ENCODE measurements at places on chromosomes 2 and 18.

DNA sequence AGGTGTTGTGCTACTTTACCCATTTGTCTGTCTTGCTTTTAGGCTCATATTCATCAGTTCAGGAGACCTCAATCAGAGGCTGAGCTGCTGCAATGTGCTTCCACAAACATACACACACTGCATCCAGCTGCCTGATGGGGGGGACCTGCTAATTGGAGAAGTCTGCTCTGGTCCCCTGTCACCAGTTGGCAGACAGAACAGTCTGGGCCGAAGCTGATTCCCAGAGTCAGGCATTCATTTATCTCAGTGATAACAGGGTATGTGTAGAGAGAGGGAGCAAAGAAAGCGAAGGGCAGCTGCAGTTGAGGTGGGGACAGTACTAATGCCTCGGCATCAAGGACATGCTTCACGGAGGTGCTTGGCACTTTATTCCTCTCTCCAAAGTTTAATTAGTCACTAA, 584.3 kb upstream of the PIK3C3 start:
- no peaks in the 10 kb centered on the region for H3K4me1 ChIP-seq
- H3K4me3 ChIP-seq = no peak overlapping the region
- no peaks in the 10 kb centered on the region for H3K27me3 ChIP-seq
- no peak overlapping the region for H3K27ac ChIP-seq
- H3K36me3 ChIP-seq = no peaks in the 10 kb centered on the region

DNA sequence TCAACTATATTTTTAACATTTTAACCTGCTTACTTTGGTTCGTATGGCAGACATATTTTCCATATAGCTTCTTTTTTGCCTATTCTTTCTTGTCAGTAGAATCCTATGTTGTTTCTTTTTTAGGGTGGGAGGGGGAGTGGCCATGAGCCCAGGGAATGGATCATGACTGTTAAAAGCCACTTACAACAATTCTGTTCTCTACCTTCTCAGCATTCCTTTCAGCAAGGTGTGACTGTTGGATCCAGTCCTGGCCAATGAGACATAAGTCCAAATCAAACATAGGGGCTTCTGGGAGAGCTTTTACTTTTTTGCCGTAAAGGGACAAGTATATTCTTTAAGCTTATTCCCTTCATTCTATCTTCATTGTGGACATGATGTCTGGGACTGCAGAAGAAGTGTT, 25.0 kb upstream of the DNAH6 start:
- no peak overlapping the region for H3K27ac ChIP-seq
- peaks cover 12% of the 10 kb centered on the region for H3K27me3 ChIP-seq
- H3K4me1 ChIP-seq = peaks cover 4% of the 10 kb centered on the region
- H3K4me3 ChIP-seq = no peak overlapping the region
- H3K36me3 ChIP-seq = no peaks in the 10 kb centered on the region

DNA sequence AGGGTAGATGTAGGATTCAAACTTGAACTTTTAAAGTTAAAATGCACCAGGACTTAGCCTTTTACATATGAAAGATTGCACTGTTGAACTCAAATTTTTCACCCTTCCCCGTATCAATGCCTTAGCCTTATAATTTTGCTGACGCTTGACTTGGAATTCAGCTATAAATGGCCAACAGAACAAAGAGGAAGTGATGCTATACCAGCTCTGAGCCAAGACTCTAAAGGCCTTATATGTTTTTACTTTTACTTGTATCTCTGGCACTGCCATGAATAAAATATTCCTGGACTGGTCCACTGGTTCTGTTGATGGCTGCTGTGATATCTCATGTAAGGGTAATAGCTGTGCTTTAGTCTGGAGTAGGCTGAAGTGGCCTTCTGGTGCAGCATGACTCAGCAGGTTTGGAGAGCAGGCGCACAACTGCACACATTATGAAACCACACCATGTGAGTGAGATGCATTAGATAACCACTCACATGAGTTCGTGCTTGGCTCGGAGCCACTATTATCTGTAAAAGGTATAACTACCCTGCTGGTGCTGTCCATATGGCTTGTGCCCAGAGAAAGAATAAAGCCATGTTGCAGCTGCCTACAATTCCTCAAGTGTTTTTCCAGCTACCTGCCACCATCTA, 8.4 kb upstream of the IER3IP1 start:
- H3K27me3 ChIP-seq = peaks cover 53% of the 10 kb centered on the region
- no peak for DNase-seq
- H3K4me3 ChIP-seq = no peak overlapping the region
- H3K36me3 ChIP-seq = no peaks in the 10 kb centered on the region
- no peaks in the 10 kb centered on the region for H3K4me1 ChIP-seq

DNA sequence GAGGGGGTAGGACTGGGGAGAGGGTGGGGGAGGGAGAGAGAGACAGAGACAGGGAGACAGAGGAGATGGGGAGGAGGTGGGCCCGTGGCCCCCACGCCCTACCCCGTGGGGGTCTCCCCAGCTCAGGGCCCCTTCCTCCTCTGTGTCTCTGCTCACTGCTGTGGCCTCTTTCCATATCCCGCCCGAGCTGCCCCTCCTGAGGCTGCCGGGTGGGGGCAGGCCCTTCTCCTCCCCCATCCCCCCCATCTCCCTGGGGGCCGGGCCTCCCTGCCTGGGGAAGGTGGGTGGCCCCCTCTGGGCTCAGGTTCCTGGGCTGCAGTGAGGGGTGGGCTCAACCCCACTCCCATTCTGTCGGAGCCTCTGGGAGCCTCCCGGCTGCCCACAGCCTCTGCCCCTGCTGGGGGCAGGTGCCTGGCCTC, 332 bp upstream of the PDCD1 start:
- peaks cover 31% of the 10 kb centered on the region for H3K36me3 ChIP-seq
- peak overlapping the region; percentile 93 for H3K27ac ChIP-seq
- peak overlapping the region; percentile 93 for H3K4me3 ChIP-seq
- no peak for DNase-seq

- no peak overlapping the region for H3K27ac ChIP-seq
- H3K4me1 ChIP-seq = no peaks in the 10 kb centered on the region
- no peak for DNase-seq
- no peaks in the 10 kb centered on the region for H3K27me3 ChIP-seq
- H3K4me3 ChIP-seq = no peak overlapping the region
Observed at GRCh38 chr2:52342458-52342857, 1310.5 kb upstream of the NRXN1 start.

GRCh38 chr2:175233135-175233719, 51.7 kb upstream of the ATP5MC3 start:
- no peak for DNase-seq
- no peak overlapping the region for H3K27ac ChIP-seq
- H3K4me1 ChIP-seq = no peaks in the 10 kb centered on the region
- H3K4me3 ChIP-seq = no peak overlapping the region
- peaks cover 8% of the 10 kb centered on the region for H3K27me3 ChIP-seq
- H3K36me3 ChIP-seq = no peaks in the 10 kb centered on the region

GRCh38 chr2:222179592-222179991, 119.2 kb downstream of the PAX3 start:
- no peaks in the 10 kb centered on the region for H3K27me3 ChIP-seq
- H3K4me1 ChIP-seq = no peaks in the 10 kb centered on the region
- DNase-seq = no peak
- no peaks in the 10 kb centered on the region for H3K36me3 ChIP-seq

GRCh38 chr2:170361090-170361936, 183.4 kb downstream of the MYO3B start:
- H3K36me3 ChIP-seq = no peaks in the 10 kb centered on the region
- H3K27me3 ChIP-seq = peaks cover 31% of the 10 kb centered on the region
- DNase-seq = peak; percentile 36
- no peak overlapping the region for H3K4me3 ChIP-seq

All from effector memory CD8-positive, alpha-beta T cell (primary cell).